Esophagus mucosa (tissue), 1 donor: ENCODE measurements at places on chromosomes 6 and 20. TPM values are rescaled to one million over a fixed set of nuclear protein-coding genes. Genes with fewer than 3 reads are reported as not detected.

The GJA1 gene
- total RNA-seq: 116 TPM

The DSP gene
- total RNA-seq: 1,306 TPM

The METTL24 gene
- not detected for total RNA-seq

GRCh38 chr6:52208612-52209011 lies 22.4 kb downstream of the IL17A start:
- no peak for ATAC-seq

The BPIFA1 gene
- not detected for total RNA-seq

The CLDN20 gene
- not detected for total RNA-seq
